Activated T-helper 1 cell treated with Interleukin-2 at 50 U/mL for 16 hours (primary cell): ENCODE measurements at places on chromosomes 11 and 22.

DNA sequence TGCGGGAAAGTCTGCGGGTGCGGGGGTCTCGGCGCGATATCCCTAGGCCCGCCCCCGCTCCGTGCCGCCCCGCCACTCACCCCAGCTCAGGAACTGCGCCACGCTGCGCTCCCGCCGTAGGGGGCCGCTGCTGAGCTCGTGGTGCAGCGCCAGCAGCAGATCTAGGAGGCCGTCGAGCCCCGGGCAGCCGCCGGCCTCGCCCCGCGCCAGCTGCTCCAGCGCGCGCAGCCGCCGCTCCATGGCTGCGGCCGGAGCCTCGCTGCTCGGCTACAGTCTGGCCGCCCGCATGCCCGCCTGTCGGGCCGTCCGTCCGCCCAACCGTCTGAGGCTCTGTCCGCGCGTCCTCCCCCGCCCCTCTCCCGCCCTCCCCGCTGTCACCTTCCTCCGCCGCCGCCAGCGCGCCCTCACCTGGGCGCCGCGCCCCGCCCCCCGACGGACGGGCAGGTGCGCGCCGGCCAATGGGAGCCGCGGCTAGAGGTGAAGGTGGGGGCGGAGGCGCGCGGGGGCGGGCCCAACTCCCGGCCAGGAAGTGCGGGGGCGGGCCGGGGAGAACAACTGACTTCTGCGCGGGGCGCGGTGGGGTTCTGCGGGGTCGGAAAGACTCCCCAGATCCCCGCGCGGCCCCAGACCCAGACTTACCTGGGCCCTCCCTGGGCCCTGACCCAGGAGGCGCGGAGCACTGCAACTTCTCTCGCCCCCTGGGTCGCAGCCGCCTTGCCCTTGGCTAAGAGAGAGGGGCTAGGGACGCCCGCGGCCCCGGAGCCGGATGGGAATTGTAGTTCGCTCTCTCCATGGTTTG lies at the start of gene CDC42BPG:
CDC42BPG (minus strand) TSS at position 324 of the 799 bp plus-strand sequence; CDS start at position 240, 84 bp downstream.
- peak; percentile 70 for DNase-seq

DNA sequence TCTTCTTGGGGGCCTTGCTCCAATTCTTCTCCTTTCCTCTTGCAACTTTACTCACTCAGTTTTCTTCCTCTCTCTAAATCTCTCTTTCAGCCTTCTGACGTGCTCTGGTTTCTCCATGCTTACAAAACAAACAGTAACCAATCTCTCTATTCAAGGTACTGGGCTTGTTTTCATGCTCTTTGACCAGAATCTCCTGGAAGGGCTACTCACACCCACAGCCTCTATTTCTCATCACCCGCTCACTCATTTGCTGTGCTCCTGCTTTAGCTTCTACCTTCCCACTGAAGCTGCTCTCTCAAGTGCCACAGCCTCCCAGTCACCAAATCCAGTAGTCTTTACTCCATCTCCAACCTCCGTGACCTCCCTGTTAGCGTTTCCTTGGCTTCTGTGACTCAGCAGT lies 60.4 kb downstream of the SERGEF start:
- no peak for DNase-seq

DNA sequence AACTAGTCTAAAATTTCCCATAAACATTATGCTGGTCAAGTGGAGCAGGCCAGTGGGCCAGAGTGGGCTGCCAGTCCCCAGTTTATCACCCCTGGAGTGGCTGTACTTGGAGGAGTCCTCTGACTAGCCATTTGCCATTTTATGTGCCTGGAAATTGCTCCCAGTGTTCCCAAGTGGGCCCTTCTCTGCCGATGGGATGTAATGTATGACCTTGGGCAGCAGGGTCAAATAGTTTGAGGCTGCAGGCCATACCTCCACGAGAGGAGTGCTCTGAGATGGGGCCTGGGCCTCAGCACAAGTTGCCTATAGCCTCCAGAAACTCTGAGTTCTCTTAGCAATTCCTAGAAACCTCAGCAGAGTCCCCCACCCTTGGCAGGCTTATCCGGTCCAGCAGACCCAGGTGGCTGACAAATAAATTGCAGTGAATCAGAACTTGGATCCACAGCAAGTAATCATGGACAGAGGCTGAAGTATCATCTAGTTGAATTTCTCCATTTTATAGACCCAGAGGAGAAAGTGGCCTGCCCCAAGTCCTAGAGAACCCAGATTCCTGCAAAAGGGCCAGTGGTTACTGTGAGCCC lies 17.8 kb upstream of the PATZ1 start:
- no peak for DNase-seq

GRCh38 chr11:65488273-65489034 lies 10.4 kb upstream of the MALAT1 start:
- no peak for DNase-seq

GRCh38 chr11:75126564-75126963 lies 24.3 kb upstream of the SLCO2B1 start:
- DNase-seq = no peak

DNA sequence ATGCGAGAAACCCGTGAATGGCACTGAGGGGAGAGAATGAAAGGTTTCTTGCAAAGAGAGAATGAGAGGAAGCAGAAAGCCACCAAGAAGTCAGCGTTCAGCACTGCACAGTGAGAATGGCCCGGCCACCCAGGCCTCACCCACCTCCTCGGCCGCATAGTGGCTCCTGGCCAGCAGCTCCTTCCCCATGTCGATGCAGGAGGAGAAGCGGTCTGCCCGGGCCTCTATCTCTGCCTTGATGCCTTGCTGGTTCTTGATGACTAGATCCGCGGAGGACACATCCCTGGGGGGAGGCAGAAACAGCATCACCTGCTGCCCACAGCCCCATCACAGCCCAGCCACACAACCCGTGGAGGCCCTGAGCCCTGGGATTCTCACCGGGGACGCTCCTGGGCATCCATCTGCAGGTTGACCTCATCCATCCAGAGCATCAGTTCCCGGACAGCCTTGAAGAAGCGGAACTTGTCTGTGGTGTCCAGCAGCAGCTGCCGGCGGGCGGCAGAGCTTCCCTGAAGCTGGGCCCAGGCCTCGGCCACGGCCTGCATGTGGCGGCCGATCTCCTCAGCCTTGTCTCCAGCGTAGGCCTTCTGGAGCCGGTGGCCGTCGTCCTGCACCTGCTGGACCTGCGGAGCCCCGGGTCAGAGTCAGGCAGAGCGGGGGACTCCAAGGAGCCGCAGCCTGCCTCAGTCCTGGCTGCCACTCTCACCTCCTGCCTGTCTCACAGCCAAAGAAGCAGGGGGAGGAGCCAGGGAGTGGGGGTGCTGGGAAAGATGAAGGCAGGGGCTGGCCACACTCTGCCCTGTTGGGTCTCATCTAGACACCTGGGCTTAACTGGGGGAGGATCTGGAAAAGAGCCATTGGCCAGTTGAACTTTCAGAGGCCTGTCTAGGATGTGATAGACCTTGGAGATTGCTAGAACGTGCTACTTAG lies 12.2 kb upstream of the RBM4B start:
- no peak for DNase-seq

GRCh38 chr22:35561796-35562526 lies 21.3 kb downstream of the RASD2 start:
- DNase-seq = no peak

GRCh38 chr11:40203606-40204005 lies 1255.8 kb downstream of the LRRC4C start:
- no peak for DNase-seq

GRCh38 chr11:132452616-132453015 lies 1079.7 kb downstream of the OPCML start:
- no peak for DNase-seq

GRCh38 chr11:22567759-22568158 lies 57.9 kb downstream of the FANCF start:
- no peak for DNase-seq

GRCh38 chr11:64086258-64087123 lies 50.8 kb downstream of the FLRT1 start:
- DNase-seq = no peak

DNA sequence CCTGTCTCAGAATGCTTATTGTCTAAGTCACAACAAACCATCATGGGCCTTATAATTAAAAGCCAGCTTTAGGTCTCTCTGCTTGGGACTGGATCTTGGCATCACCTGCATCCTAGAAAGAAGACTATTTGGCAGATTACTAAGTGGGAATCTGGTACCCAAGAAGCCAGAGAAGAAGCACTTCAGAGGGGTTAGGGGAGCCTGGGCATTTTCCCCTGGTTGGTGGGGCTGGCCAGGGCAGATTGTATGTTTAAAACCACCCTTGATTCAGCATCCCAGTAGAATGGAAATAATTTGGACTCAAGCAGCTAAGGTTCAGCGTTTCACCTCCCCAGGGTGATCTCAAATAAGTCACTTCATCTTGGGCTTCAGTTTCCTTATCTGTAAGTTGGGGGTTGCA lies 193.7 kb downstream of the MIAT start:
- DNase-seq = no peak

DNA sequence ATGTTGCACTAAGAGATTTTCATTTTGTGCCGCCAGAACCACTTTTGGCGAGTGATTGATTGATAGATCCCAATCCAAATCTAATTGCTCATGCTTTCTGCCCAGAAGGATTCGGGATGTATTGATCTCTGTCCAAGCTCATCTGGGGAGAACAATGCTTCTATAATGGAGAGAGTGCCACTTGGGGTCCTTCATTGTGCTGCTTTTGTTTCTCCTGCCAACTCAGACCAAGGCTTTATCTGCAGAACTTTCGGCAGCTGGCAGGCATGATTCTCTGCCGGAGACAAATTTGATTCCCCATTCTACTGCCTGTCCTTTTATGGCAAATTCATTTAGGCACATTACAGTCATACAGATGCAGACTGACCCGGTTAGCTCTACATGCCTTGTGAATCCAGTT lies 62.9 kb upstream of the NTM start:
- no peak for DNase-seq

DNA sequence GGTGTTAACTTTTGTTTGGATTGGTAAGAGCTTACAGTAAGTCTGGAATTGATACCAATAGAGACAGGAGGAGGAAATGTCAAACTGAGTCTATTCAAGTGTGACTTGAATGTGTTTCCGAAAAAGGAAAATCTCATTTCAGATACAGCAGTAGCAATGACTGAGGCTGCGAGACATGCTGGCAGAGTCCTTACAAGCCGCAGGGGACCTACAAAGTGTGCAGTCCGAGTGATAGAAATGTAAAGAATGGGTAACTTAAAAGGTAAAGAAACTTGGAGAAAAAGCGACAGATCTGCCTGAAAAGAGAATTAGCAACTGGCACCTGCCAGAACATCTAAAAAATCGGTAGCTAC lies 444 bp downstream of the CWF19L2 start:
- DNase-seq = no peak

- DNase-seq = no peak
These were observed 350.4 kb downstream of the DDX10 start for GRCh38 chr11:109015283-109015682.

DNA sequence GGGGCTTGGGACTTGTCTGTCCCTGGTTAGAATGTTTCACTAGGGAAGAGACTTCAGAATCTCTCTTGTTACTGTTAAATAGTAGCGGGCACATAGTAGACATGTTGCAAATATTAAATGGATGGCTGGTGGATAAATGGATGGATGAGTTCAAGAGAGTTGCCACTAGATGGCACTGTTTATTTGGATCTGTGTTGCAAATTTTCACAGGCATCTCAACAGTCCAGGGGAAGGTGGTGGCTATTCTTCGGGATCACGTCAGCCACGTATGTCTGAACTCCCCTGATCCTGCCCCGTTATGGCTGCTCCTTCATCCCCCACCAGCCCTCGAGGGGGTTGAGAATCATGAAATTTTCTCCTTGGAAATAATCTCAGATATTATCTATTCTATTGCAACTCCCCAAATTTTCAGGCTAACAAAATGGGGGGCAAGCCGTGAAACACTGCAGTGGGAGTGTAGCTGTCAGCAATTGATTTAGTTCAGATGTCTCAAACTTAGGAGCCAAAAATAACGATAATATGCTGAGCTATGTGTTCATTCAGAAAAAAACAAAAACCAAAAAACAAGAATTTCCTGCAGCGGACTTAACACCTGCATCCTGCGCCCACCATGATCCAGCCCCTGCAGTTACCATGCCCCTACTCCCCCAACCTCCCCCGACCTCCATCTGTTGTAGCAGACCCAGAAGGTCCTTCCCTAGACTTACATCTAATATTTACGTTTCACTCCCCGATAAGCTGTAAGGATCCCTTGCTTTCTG lies 29.1 kb upstream of the BIRC3 start:
- no peak for DNase-seq

- DNase-seq = peak; percentile 10
These were observed 41.2 kb downstream of the IGLL5 start for GRCh38 chr22:22928666-22929380.

GRCh38 chr22:20549232-20549841 lies 41.9 kb downstream of the MED15 start:
- DNase-seq = peak; percentile 59

DNA sequence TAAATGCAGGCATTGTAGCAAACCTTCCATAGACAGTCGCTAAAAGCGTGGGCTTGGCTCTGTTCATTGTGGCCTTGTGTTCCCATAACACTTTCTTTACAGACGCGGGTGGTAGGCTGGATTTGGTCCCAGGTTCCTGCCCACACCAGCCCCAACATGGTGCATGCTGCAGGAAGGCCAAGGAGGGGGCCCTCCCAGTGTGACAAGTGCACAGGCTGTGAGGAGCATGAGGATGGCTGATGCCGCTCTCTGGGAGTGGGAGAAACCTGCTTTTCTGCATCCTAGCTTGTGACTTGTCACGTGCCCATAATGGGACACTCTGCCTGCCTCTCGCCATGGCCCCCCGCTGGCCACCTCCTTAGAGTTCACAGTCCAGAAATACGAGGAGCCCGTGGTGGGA lies 161.8 kb upstream of the B3GAT1 start:
- DNase-seq = no peak

GRCh38 chr22:28093711-28094110 lies 174.7 kb upstream of the PITPNB start:
- DNase-seq = no peak

DNA sequence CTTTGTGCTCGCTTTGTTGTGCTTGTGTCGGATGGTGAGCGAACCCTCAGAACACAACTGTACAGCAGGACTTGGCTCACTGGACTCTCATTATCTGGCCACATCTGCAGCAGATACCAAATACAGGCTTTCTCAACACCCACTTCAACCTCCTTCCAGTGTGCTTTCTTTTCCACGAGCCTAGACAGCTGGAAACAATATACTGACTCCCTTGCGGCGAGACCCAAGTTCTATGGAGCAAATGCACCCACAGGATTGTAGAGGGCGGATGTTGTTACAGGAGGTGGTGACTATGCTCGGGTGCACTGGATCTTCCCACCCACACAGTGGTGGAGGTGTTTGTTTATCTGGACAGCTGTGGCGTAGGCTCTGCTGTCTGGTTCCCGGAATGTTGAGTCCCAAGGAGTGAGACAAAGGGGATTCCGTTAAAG lies 204.3 kb downstream of the TENM4 start:
- DNase-seq = no peak

- DNase-seq = no peak
These were observed 449 bp upstream of the TOM1 start for GRCh38 chr22:35299217-35299672.
